Omental fat pad (tissue), 4 donors: ENCODE measurements at places on chromosomes 12 and 14. TPM values are rescaled to one million over a fixed set of nuclear protein-coding genes. Genes with fewer than 3 reads are reported as not detected.

DNA sequence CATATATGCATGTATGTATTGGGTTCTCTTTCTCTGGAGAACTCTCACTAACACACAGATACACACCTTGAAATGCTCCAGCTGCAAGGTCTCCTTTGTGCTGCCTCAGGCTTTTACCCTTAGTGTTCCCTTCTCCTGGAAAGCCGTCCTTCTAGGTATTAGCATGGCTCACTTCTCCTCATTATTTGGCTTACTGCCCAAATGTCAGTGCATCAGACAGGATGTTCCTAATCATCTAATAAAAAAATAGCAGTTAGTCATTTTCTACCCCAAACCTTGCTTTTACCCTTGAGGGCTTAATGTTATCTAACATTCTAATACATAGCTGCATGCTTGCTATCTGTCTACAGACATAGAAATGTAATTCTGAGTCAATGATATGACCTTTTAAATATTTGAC lies 109.0 kb upstream of the SLC16A7 start:
- DNase-seq = no peak

- no peak for DNase-seq
These were observed 59.7 kb downstream of the PLXNC1 start for GRCh38 chr12:94207849-94208621.

The ZBTB39 gene
- 6.9 TPM for total RNA-seq

The CPSF6 gene
- 31.1 TPM for total RNA-seq

The ESRRB gene
- total RNA-seq = not detected

GRCh38 chr14:100152091-100152490 lies 7.4 kb downstream of the DEGS2 start:
- no peak for DNase-seq

The FOXN3 gene
- total RNA-seq = 207 TPM

DNA sequence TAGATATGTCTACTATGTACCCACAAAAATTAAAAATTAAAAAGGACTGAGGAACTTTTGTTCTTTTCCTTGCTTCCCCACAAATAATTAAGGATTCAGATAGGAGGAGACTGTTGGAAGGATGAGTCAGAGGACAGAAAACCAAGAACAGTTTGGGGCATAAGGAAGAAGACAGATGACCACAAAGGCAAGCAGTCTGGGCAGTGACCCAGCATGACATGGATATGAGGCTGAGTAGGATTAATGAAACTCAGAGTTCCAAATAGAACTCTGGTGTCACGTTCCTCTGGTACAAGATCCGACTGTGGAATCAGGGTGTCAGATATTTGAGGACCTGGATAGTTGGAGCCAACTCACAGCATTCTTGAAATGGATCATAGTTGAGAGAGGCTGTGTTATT lies 89.3 kb upstream of the SLC38A4 start:
- no peak for DNase-seq

DNA sequence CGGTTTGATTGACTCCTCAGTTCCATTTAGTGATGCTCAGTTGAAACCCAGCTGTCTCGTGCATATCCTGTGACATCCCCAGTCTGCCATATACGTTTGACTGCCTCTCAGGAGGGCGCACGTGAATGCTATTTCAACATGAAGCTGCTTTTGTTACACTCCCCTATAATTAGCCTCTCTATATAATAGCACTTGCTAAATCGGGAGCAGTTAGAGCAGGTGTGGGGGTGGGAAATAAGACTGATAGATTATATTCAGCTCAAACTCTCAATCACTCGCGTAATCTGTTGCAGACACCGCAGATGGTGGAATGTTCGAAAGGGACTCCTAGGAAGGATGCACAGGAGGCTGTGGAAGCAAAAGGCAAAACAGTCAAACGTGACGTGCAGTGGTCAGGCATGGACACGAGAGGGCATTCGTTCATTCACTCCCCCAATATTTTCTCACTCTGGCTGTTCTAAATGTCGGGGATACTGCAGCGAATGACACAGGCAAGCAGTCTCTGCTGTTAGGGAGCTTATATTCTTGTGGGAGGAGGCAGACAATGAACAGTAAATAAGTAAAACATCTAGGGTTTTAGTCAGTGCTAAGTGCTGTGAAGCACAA lies 29.8 kb downstream of the KCNA1 start:
- no peak for DNase-seq

GRCh38 chr14:58171090-58171489 lies 19.1 kb upstream of the ARMH4 start:
- peak; percentile 48 for DNase-seq

DNA sequence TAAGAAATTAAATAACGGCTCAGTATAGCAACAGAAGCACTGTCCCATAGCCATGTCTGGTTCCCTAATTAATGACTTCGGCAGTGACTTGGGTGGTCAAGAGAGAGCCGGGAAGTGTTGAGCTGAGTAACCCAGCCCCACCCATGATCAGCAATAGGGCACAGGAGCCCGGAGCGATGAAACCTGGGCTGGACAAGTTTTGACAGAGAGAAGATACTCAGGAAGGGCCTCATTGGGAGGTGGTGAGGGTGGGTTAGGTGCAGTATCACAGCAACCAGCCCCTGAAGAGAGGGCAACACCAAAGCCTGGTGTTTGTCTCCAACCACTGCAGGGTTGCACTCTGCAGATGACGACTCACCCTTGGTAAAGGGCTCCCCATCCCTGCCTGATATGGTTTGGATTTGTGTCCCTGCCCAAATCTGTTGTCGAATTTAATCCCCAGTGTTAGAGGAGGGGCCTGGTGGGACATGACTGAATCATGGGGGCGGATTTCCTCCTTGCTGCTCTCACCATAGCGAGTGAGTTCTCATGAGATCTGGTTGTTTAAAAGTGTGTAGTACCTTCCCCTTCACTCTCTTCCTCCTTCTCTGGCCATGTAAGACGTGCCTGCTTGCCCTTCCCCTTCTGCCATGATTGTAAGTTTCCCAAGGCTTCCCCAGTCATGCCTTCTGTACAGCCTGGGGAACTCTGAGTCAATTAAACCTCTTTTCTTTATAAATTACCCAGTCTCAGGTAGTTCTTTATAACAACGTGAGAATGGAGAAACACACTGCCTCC lies 124.9 kb upstream of the MED13L start:
- no peak for DNase-seq

DNA sequence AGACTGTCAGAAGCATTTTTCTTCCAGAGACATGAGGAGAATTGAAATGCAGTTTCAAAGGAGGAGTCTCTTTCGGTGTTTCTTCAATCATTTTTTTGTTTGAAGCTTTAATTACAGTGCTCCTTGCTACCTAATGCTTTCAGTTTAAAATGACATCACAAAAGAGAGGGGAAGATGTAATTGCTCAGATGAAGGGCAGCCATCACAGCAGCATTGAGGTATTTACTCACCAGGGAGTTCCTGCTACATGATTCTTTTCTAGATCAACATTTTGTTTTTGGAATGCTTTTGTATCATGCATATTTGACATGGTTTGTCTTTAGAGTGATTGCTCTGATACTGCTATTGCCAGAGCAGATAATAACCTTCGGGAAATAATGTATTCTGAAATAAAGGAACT lies 28.6 kb downstream of the FLRT2 start:
- DNase-seq = no peak

DNA sequence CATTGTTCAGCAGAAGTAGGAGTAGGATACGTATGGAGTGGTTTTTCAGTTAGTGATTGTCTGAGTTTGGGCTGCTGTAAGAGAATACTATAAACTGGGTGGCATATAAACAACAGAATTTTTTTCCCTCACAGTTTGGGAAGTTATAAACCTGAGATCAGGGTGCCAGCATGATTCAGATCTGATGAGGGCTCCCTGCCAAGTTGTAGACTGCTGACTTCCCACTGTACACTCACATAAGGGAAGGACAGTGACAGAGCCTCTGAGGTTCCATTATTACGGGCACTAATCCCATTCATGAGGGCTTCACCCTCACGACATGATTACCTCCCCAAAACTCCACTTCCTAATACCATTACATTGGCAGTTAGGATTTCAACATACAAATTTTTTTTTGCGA lies 50.7 kb downstream of the ACSM4 start:
- DNase-seq = no peak

DNA sequence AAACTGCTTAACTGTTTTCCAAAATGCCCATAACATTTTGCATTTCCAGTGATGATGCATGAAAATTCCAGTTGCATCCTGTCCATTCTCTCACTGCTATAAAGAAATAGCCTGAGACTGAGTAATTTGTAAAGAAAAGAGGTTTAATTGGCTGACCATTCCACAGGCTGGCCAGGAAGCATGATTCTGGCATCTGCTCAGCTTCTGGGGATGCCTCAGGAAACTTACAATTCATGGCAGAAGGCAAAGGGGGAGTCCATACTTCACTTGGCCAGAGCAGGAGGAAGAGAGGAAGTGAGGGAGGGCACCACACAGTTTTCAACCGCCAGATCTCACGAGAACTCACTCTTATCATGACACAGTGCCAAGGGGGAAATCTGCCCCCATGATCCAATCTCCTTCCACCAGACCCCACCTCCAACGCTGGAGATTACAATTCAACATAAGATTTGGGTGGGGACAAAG lies 18.2 kb upstream of the CLEC2D start:
- no peak for DNase-seq
